Activated naive CD4-positive, alpha-beta T cell treated with anti-CD3 and anti-CD28 coated beads, Interleukin-2, amount 50 U/mL, for 16 hours (primary cell): ENCODE measurements at places on chromosomes 5 and 9.

GRCh38 chr9:99257723-99258389 lies 35.8 kb downstream of the SEC61B start:
- DNase-seq, result no peak

GRCh38 chr9:81052846-81053245 lies 636.5 kb downstream of the TLE1 start:
- DNase-seq, result no peak

DNA sequence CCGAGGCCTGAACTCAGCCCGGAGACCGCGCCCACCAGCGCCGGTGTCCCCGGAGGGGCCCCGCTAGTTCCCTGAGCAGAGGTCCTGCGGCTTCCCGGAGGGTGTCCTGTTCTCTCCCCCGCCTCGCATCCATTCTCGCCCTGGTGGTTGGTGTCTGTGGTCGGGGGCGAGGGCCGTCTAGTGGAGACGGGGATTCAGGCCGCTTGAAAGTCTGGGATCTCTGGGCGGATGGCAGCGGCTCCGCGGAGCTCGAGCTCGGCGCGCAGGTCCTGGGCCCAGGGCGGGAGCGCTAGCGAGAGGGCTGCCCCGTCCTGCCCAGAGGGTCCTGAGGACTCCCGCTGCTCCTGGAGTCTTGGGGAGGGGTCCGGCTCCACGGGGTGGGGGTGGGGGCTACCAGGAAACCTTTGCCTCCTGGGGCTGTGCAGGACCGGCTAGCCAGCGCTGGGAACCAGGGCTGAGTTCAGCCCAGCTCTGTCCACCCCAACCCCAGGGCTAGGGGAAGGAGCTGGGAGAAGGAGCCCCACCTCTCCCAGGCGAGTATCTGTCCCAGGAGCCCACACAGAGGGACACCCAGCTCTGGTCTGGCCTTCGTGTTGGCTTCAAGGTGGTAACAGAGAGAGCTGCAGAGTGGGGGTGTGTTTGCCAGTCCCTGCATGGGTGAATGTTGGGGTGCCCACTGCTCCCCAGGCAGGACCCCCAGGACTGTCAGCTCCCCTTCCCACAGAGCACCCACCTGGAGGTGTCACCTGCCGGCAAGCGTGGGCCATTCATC lies 4.0 kb downstream of the TOR4A start:
- DNase-seq, result no peak

DNA sequence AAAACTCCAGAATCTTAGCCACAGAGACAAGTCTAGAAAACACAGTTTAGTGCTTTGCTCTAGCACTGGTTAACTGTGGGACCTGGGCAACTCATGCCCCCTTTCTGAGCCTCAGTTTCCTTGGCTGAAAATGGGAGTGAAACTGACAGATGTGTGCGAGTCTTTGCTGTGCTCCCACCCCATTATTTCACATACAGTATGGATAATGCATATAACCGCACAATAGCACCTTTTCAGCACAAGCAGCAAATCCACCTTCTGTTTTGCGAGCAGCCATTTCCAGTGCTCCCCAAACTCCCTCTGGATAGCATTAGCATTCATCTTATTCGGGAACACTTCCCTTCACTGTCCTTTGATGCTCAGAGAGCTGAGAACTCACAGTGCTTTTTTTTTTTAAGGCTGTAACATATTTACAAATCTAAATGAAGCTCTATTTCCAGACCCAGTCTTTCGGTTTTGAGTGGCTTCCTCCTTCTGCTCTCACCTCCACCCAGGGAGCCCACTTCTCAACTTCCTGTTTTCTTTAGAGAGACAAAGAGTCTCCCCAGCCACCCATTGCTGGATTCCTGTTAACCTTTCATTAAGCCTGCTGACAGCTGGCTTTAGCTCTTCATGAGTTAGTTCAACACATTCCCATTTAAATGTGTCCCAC lies 49.2 kb downstream of the TIMD4 start:
- no peak for DNase-seq

DNA sequence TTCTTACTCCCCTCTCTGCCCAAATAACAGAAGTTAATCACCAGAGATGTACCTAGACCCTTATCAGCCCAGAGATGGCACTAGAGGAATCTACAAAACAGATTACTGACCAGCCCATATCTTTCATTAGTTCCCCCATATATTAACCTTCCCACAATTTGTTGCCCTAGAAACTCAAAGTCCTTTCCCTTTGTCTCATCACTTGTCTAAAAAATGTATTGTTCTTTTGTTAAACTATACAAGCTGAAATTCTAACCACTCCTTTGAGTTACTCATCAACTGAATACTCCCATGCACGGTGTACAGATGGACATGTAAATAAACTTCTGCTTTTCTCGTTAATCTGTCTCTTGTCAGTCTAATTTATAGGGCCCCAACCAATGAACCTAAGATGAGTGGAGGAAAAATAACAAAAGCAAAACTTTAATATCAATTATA lies 130.9 kb downstream of the CCDC192 start:
- DNase-seq, result no peak

GRCh38 chr5:171582849-171583248 lies 163.4 kb downstream of the FGF18 start:
- DNase-seq, result no peak

DNA sequence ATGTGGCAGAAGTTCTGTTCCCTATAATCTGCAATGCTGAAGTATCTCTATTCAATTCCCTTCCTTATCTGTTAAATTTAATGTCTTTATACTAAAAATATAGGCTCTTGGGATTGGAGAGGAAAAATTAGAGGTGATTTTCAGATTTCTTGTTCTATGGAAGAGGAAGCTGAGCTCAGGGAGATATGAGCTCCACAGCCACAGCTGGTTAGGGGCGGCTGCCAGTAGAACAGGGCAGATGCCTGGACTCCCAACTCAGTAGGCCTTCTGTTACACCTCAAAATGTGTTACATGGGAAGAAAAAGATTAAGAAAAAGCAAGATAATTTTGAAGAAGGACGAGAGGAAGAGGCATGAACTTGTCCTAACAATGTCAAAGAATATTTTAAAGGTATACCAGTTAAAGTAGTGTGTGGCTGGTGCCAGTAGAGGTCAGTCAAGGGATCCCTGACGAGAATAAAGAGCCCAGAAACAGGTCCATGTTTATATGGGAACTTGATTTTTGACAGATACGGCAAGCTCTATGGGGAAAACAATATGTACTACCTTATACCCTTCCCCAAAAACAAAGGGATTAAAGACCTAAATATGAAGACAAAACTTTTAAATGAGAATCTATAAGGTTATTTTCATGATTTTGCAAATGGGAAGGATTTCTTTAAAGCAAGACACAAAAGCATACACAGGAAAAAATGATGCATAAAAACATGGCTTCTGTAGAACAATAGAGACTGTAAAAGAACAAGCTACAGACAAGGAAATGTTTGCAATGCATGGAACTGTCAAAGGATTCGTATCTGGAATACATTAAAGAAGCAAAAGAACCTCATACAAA lies 28.7 kb downstream of the DNAJC21 start:
- no peak for DNase-seq

DNA sequence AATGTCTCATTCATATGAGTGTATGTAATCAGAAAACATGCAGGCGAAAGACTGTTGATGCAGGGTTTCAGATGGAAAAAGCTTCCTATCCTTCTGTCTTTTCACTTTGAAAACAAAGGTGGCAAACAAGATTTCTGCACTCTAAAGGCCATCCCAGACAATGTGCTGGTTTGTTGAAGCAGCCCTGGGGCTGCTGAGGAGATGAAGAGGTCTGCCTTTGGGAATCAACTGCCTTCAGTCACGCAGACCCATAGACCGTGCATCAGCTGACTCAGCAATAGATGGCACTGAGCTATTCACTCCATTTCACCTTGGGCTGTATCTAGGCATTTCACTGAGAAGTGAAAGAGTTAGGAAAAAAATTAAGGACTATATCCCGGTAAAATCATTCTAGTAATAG lies 60.5 kb upstream of the C5orf46 start:
- DNase-seq, result no peak

GRCh38 chr9:93886911-93887310 lies 68.2 kb downstream of the BARX1 start:
- DNase-seq, result peak; percentile 2

DNA sequence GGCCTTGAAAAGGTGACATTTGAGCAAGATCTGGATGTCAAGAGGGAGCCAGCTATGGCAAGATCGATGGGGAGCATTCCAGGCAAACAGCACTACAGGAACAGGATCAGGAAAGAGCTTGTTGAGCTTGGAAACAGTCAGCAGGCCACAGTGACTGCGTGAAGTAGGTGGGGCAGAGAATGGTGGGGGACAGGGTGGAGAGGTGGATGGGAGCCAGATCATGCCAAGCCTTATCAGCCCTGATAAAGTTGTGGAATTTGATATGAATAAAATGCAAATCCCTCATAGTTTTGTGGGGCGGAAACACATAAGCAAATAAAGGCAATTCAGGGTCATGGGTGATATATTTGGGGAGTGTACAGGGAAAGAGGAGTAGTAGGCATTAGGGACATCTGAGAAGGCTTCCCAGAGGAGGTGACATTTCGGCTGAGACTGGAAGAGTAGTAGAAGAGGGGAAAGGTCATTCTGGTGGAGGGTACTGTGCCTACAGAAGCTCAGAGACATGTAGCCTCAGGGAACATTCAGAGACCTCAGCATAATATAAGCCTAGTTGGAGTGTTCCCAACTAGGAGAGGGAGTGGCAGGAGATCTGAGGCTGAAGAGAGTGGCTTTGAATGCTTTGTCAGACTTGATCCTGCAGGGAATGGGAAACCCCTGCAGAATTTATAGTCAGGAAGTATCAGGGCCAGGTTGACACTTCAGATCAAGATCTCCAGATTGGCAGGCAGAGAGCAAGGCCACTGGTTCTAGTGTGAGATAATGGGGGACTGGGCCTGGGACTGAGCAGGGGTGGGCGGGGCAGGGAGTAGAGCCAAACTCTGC lies 9.7 kb upstream of the CYSTM1 start:
- DNase-seq, result no peak

GRCh38 chr9:137816531-137817235 lies 60.9 kb upstream of the CACNA1B start:
- no peak for DNase-seq

- DNase-seq, result no peak
Observed at GRCh38 chr9:70525519-70525918, 111.1 kb upstream of the KLF9 start.

- DNase-seq, result no peak
Observed at GRCh38 chr9:72210522-72210921, 61.3 kb downstream of the GDA start.

DNA sequence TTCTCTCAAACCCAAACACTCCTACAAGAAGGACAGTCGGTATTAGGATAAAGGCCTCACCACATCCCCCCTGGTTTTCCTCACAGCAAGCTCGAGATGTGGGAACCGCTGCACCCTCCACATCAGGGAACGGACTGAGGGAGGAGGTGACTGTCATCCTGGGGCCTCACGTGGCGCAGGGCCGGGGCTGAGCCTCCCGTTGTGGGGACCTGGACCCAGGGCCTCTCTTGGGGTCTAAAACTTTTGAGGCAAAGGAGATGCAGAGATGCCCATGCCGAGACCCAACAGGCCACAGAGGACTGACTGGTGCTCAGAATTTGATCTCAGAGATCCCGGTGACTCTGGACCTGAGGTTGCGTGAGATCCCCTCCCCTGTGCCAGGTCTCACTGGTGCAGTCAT lies 72.7 kb downstream of the MRPL36 start:
- no peak for DNase-seq

DNA sequence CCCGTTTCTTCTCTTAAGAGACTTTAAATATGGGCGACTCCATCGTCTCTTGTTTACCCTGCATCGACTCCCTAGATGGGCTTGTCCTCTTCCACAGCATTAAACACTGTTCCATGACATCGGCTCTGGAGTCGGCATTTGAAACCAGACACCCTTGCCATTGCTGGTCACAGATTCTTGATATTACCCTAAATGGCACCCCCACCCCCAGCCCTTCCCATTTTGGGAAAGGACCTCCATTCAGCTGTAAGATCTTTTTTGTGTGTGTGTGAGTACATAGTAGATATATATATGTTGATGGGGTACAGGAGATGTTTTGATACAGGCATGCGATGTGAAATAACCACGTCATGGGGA lies 51.1 kb upstream of the SH3PXD2B start:
- DNase-seq, result no peak

DNA sequence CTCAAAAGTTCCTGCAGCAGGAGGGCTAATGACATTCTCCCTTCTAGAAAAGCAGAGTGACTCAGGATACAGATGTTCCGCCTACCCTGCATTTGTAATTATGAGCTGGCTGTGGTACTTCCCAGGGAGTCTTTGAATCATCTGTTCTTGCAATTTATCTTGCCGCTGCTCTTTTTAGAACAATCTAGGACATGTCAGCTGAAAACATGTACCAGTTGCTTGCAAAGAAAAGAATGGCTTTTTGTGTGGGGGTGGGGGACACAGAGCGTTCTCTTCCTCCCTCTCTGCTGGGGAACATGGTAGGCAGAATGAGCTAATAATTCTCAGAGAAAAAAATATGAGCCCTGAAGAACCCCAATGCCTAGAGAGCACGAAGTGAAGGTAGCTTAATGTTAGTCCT lies 51.7 kb upstream of the TUT7 start:
- DNase-seq, result no peak

- no peak for DNase-seq
Observed at GRCh38 chr5:88401228-88401627, 132.6 kb upstream of the TMEM161B start.
